ENCODE measurements at places on chromosomes 3 and 15. TPM values are rescaled to one million over a fixed set of nuclear protein-coding genes. Genes with fewer than 3 reads are reported as not detected.

DNA sequence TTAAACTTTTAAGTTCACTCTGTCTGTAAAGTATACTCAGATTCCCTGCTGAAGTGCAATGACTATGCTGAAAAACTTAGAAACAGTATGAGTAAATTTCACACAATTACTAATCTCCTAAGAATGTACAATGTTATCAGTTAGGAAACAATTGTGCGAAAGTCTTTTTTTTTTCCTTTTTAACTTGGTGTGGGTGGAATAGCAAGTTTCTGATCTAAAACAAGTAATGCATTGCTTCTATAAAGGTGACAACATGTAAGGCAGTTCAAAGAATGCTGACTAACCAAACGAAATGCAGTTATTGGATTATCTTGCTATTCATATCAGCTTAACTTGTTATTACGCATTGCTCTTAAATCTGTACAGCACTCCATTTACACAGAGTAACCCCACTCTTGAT, 19.3 kb upstream of the SLC12A8 start:
- DNase-seq, result no peak

Gene BCL6
- polyA plus RNA-seq, result 14.2 TPM

Gene LRRN1
- 23.4 TPM for polyA plus RNA-seq

GRCh38 chr3:11566916-11567315, 76.8 kb downstream of the VGLL4 start:
- no peak for DNase-seq

DNA sequence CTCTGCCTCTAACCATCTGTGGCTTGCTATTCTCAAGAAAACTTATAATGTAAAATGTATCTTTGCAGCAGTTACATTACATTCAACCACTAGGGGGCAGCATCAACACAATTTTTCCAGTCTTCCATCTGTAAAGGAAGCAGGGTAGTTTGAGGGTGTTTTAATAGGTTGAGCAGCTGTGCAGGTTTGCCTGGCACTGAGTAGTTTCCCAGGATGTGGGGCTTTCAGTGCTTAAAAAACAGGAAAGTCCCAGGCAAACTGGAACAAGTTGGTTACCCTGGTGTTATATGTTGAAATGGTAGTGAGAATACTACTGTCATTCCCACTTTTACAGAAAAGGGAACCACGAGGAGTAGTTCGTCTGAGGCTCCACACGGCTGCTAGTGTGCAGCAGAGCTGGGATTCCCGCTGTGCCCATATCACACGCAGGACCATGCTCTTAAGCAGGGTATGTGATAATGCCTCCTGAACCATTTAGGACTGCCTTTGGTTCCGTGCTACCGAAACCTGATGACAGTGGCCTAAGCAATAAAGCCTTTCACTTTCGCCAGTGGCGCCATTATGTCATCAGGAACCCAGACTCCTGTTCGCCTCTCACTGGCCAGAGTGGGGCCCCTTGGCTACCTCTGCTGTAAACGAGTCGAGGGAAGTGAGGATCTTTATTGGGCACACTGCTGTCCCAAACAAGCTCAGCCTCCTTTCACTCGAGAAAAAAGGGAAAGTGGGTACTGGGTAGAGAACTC, 64.7 kb upstream of the ZBTB38 start:
- peak; percentile 79 for DNase-seq

- DNase-seq, result no peak
Observed at GRCh38 chr3:63585927-63586326, 66.5 kb upstream of the SNTN start.

DNA sequence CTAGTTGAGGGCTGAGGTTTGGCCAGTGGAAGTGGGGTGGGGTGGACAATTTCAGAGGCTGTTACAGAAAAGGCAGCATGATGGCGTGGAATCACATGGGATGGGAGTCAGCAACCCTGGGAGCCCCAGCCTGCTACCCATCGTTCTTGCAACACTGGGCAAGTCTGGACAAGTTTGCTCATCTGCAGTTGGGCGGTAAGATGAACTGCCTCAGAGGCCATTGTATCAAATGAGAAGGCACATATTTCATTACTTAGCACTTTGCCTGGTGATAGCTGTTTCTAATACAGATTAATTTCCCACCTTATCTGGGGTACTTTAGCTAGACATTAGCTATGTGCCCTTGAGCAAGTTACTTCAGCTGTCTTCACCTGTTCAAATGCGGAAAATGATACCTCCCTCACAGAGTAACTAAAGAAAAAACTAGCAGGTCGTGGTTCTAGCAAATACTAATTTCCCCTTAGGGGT, 248.9 kb downstream of the THSD4 start:
- DNase-seq, result no peak

- DNase-seq, result no peak
Observed at GRCh38 chr3:169992156-169992555, 25.5 kb downstream of the SEC62 start.

GRCh38 chr3:111081008-111081545, 9.5 kb downstream of the NECTIN3 start:
- no peak for DNase-seq

Gene KLHL6
- polyA plus RNA-seq, result 1.1 TPM

GRCh38 chr3:47991341-47991740, 24.9 kb downstream of the MAP4 start:
- DNase-seq, result no peak

Gene CHDH
- 8.8 TPM for polyA plus RNA-seq

Gene HACD2
- 53.6 TPM for polyA plus RNA-seq

Gene SH2D7
- 0.98 TPM for polyA plus RNA-seq

Gene GP9
- 0.47 TPM for polyA plus RNA-seq

Gene CHRFAM7A
- 6.9 TPM for polyA plus RNA-seq

DNA sequence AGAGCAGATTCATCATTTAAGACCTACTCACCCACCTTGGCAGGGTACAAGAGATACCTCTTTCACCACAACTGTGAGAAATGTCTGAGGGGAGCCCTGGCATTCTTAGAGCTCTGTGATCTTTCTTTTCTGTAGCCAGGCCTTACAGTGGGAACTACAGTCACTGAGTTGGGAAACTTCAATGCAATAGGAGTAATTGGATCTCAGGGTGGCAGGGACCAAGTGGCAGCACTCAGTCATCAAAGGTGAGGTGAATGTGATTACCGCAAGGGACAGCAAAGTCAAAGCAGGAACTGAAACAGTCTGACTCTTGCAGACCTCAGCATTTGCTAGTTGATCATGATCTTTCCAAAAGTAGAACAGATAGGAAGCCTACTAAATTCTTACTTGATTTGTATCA, 7.2 kb upstream of the MCF2L2 start:
- no peak for DNase-seq

DNA sequence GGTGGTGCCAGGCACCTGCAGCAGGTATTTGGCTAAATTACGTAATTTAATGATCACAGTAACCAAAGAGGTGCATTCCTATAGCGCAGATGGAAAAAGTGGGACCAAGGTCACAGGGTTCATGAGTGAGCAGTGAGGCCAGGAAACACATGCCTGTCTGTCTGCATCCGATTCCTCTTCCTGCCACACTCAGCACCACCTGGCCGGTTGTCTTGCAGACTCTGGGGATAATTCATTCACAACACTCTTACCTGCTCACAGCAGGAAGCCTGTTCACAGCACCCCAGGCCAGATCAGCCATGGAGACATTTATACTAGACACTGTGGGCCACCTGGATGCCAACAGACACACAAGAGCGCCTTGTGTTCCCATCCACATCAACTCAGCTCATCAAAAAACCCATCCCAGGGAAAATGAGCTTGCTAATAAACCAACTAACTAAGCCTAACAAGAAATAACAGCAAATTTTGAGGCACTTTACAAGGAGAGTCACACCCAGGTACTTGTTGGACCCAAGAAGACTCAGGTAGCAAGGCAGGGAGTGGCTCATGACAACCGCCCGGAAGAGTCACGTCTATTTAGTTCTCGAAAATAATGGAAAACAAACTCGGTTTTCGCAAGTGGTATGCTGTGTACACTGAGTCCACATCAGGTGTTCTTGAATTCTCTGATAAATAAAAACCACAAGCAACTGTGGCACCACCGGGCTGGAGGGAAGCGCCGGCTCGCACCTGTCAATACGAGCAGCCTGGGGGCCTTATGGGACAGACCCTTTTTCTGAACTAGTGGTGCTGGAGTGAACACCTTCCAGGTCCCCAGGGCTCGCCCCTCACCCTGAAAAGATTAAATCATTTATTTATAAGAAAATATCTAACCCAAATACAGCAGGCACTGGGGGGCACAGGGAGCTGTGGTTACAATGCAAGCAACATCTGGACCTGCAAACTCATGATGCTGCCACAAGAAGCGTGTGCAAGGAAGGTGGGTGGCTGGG, 40.5 kb downstream of the FAM174B start:
- DNase-seq, result no peak

Gene DPPA2
- 1.0 TPM for polyA plus RNA-seq

- DNase-seq, result no peak
Observed at GRCh38 chr15:56320861-56321260, 44.4 kb upstream of the TEX9 start.

Gene STRIT1
- 1.5 TPM for polyA plus RNA-seq

DNA sequence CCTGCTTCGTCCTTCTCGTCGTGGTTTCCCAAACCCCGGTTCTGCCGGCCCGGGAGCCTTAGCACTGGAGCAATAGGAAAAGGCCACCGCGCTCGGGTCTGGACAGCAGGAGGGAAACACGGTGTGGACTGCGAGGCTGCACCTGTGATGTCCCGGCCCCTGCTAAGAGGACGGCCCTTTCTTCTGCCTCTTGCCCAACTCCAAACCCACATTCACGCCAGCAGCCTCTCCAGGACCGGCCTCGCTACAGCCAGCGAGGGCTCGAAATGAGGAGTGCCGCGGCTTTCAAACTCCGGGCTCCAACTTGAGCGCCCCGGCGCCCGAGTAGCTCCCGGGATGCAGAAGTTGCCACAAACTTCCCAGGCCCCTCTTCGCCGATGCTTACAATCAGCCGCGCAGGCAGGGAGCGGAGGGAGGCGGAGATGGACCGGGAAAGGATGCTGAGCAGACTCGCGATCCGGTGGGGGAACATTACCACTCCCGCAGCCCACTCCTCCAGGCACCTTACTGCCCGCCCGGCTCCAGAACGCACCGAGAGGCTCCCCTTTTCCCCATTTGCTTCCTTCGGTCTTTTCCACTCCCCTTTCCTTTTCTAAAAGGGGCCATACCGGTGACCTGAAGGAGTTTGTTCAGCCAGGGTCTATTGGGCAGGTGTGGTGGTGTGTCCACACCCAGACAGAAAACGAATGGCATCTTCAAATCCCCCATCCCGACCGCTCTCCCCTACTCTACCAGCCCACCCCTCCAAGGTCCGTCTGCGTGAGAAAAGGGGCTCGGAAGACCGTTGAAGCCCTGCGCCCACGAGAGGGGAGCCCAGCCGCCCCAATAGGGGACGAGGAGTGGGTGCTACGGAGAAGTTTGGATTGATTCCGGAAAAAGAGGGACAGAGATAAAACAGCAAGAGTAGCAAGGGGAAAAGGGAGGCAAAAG, 18.8 kb upstream of the SATB1 start:
- DNase-seq, result peak; percentile 25

Gene DLL4
- 5.1 TPM for polyA plus RNA-seq

Gene CCNL1
- 215 TPM for polyA plus RNA-seq

Gene COL6A5
- 0.07 TPM for polyA plus RNA-seq

DNA sequence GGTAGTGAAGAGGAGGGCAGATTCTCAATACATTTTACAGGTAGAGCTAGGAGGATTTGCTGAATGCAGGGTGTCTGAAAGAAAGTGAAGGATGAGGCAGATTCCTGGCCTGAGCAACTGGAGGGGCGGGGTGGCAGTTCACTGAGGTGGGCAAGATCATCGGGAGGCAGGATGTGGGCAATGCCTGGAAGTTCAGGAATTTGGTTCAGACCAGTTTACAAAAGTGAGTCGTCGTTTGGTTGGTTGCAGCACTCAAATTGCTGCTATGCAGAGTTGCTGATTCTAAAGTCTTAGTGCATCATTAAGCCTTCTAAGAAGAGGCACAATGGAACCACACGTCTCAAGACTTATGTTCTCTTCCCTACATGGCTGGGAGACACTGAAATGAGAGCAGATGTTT, 134.0 kb downstream of the MFSD1 start:
- no peak for DNase-seq

GRCh38 chr3:128727059-128727458, 1.1 kb downstream of the RAB7A start:
- no peak for DNase-seq

DNA sequence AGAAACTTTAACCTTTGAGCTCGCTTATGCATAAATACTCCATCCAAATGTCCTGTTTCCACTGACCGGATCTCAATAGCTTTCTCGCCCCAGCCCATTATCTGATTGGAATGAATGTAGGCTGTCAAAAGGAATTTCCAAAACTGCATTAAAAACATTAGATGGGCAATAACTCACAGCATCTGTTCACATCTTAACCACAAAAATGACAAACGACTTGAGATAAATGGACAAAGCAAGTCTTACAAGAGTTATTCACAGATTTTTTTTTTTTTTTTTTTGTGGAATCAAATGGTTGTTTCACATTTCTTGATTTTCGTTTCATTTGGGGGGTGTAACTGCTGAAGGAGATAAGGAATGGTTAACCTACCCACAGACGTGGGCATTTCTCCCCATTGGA, 39.7 kb upstream of the SLC2A2 start:
- DNase-seq, result no peak

DNA sequence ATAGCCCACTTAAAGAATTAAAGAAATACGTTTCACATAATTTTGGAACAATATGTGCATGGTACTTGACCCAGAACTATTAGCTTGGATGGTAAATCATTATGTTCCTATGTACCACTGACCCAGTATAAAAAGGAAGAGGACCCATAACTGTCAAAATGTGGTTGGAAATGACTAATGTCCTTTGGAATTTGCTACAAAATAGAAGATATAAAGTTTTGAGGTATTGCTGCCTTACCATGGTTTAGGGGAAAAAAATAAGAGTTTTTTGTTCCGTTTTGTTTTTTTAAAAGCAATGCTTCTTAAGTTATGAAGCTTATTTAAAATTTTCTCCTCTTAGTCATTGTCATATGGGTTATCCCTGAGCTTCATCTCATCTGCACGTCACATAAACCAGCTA, 15.8 kb upstream of the TFDP2 start:
- no peak for DNase-seq

Gene AMOTL2
- 75.0 TPM for polyA plus RNA-seq

DNA sequence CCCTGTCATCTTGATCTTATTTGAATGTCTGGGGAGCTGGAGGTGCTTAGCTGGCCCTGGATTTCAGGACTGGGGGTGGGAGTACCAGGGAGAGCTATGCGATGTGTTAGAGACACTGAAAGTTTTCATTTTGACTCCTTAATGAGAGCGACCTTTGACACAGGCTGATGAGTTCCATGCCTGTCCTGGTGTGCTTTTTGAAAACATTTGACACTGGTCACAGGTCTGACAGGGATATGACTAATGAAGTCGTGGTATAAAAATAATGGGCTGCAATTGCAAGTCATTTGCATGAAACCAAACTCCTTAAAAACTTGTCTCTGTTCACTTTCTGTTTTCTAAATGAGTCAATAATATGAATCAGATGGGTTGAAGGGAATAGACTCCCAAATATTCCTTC, 81.9 kb downstream of the MECOM start:
- no peak for DNase-seq

Gene CMTM7
- 48.9 TPM for polyA plus RNA-seq

- DNase-seq, result no peak
Observed at GRCh38 chr3:189202583-189202982, 30.8 kb downstream of the TPRG1 start.

Gene FBN1
- 98.2 TPM for polyA plus RNA-seq

Gene CCR3
- not detected for polyA plus RNA-seq

Gene SERF2
- 529 TPM for polyA plus RNA-seq

- no peak for DNase-seq
Observed at GRCh38 chr15:98669638-98670037, 21.3 kb downstream of the IGF1R start.

Gene LMCD1
- polyA plus RNA-seq, result 26.4 TPM

Measured in left kidney (tissue), 8 donors.